Right lobe of liver (tissue), 6 donors: ENCODE measurements at places on chromosomes 11 and 22. TPM values are rescaled to one million over a fixed set of nuclear protein-coding genes. Genes with fewer than 3 reads are reported as not detected.

FADS1 gene
- 37.7 TPM for total RNA-seq

- no peaks in the 10 kb centered on the region for H3K27me3 ChIP-seq
- H3K4me1 ChIP-seq, result no peaks in the 10 kb centered on the region
- DNase-seq, result no peak
- no peaks in the 10 kb centered on the region for H3K36me3 ChIP-seq
- no peak overlapping the region for H3K4me3 ChIP-seq
- H3K27ac ChIP-seq, result no peak overlapping the region
Observed at GRCh38 chr22:44442851-44443595, 55.0 kb downstream of the RTL6 start.

- H3K27me3 ChIP-seq, result no peaks in the 10 kb centered on the region
- no peak overlapping the region for H3K27ac ChIP-seq
- H3K36me3 ChIP-seq, result no peaks in the 10 kb centered on the region
- DNase-seq, result no peak
Observed at GRCh38 chr11:9201372-9202162, 63.6 kb downstream of the DENND5A start.

DNA sequence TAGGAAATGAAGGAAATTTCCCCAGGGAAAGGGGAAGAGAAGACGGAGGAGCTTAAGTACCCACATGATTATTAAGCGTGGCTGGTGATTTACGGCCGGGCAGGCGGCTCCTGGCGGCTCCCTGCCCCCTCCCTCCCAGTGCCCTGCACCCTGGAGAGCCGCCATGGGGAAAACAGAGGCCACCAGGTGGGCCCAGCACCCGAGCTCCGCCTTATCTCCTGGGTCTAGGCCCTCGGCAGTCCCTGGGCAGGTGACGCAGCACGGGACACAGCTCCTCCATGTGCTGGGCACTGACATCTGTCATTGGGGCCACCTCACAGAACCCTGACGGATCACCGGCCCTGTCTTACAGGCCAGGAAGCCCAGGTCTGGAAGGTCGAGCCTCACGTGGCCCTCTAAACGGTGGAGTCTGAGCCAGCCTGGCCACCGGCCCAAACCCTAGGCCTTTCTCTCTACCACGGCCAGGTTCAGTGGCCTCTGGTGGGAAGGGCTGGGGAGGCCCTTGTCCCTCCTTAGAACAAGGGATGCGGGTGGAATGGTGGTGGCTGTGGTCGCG, 60.2 kb upstream of the PPARA start:
- H3K4me1 ChIP-seq, result peaks cover 53% of the 10 kb centered on the region
- no peak overlapping the region for H3K4me3 ChIP-seq
- DNase-seq, result peak; percentile 70
- H3K27ac ChIP-seq, result peak overlapping the region; percentile 81

MMP8 gene
- 0.27 TPM for total RNA-seq

DNA sequence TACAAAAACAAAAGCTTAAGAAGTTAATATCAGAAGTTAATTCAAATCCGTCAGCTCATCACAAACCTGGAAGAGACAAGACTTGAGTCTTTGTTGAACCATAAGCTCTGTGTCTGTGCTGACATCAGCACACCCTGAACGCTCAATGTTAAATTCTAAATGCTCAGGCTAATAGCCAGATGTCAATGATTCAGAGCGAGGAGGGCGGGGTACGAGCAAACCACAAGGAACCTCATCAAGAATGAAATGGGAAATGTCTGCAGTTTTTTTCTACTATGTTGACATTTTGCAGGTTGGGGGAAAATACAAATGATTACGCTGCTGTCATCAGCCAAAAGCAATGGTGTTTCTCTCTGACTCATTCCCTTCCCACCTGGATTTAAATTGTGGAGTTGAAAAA, 1057.2 kb downstream of the NTM start:
- no peaks in the 10 kb centered on the region for H3K4me1 ChIP-seq
- H3K27me3 ChIP-seq, result no peaks in the 10 kb centered on the region
- H3K36me3 ChIP-seq, result no peaks in the 10 kb centered on the region
- no peak overlapping the region for H3K27ac ChIP-seq
- no peak for DNase-seq
- no peak overlapping the region for H3K4me3 ChIP-seq

C11orf16 gene
- not detected for total RNA-seq

DNA sequence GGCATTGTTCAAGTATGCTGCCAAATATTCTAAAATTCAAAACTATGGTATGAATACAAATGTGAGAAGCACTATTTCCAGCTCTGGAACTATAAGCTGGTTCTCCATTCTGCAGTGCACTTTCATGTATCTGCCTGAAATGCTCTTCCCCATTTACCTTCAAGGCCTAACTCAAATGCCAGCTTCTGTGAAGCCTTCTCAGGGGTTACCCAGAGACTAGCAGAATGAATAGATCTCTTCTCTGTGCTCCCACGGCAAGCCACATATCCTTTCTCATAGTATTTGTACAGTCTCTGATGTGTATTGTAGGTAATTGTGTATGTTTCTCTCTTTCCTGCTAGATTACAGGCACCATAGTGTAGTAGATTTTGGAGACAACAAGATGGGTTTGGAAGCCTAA, 4.1 kb downstream of the HOATZ start:
- H3K27me3 ChIP-seq, result peaks cover 8% of the 10 kb centered on the region
- no peaks in the 10 kb centered on the region for H3K4me1 ChIP-seq
- H3K4me3 ChIP-seq, result no peak overlapping the region
- H3K36me3 ChIP-seq, result no peaks in the 10 kb centered on the region
- no peak for DNase-seq

- no peak overlapping the region for H3K4me3 ChIP-seq
- H3K4me1 ChIP-seq, result peaks cover 29% of the 10 kb centered on the region
- H3K27ac ChIP-seq, result peak overlapping the region; percentile 18
- no peaks in the 10 kb centered on the region for H3K36me3 ChIP-seq
- no peaks in the 10 kb centered on the region for H3K27me3 ChIP-seq
Observed at GRCh38 chr22:39290724-39291161, 28.7 kb downstream of the RPL3 start.

GAB4 gene
- total RNA-seq, result not detected

- no peaks in the 10 kb centered on the region for H3K36me3 ChIP-seq
- no peaks in the 10 kb centered on the region for H3K4me1 ChIP-seq
- H3K4me3 ChIP-seq, result no peak overlapping the region
- no peaks in the 10 kb centered on the region for H3K27me3 ChIP-seq
- DNase-seq, result no peak
- peak overlapping the region; percentile 17 for H3K27ac ChIP-seq
Observed at GRCh38 chr11:13260201-13260962, 17.2 kb upstream of the BMAL1 start.

- no peaks in the 10 kb centered on the region for H3K36me3 ChIP-seq
- H3K4me3 ChIP-seq, result no peak overlapping the region
- no peaks in the 10 kb centered on the region for H3K27me3 ChIP-seq
- no peaks in the 10 kb centered on the region for H3K4me1 ChIP-seq
- no peak overlapping the region for H3K27ac ChIP-seq
Observed at GRCh38 chr11:117319214-117319840, 3.3 kb upstream of the BACE1 start.

OMP gene
- 1.9 TPM for total RNA-seq

DNA sequence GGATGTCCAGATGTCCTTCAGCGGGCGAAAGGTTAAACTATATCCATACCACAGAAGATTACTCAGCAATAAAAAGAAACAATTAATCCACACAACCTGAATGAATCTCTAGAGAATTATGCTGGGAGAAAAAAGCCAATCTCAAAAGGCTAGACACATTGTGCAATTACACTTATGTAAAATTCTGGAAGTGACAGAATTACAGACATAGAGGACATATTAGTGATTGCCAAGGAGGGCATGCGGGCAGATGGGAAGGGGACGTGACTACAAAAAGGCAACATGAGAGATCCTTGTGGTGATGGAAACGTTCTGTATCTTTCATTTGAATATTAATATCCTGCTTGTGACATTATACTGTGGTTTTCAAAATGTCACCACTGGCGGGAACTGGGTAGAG, 103.5 kb upstream of the BMAL1 start:
- no peak overlapping the region for H3K4me3 ChIP-seq
- DNase-seq, result no peak
- H3K27me3 ChIP-seq, result no peaks in the 10 kb centered on the region
- no peaks in the 10 kb centered on the region for H3K36me3 ChIP-seq
- H3K27ac ChIP-seq, result no peak overlapping the region
- no peaks in the 10 kb centered on the region for H3K4me1 ChIP-seq

- no peaks in the 10 kb centered on the region for H3K27me3 ChIP-seq
- no peak for DNase-seq
- no peak overlapping the region for H3K27ac ChIP-seq
- H3K4me1 ChIP-seq, result no peaks in the 10 kb centered on the region
Observed at GRCh38 chr11:64178203-64178602, 7.8 kb upstream of the STIP1 start.

AQP11 gene
- total RNA-seq, result 11.9 TPM

GRCh38 chr22:49564666-49565515, 262.8 kb downstream of the BRD1 start:
- no peak overlapping the region for H3K27ac ChIP-seq
- no peak overlapping the region for H3K4me3 ChIP-seq
- no peaks in the 10 kb centered on the region for H3K27me3 ChIP-seq
- peak; percentile 38 for DNase-seq

DNA sequence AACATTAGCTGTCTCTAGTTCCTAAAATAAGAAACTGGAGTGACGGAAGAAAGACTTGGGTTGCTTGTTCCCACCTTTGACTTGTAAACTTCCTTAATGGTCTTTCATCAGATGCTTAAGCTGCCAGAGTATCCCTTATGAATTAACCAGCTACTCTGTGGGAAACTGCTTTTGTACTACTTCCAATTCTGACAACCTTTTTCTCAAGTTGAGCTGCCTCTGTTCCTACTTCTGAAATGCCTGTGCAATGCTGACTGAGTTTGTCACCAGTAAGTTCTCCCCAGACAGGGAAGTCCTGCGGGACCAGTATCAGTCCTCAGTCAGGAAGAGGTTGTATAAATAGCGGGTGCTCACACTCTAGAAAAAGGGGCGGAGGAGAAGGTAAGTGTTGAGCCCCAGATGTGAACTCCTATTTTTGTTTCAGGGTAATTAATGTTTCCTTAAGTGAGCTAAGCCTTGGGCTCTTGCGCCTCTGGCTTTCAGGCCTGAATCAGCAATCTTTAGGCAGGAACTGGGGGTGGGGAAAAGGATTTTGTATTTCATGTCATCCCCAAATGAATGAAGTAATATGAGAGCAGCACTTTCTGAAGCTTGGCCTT, 67.2 kb downstream of the CECR2 start:
- no peak for DNase-seq
- no peaks in the 10 kb centered on the region for H3K36me3 ChIP-seq
- H3K27me3 ChIP-seq, result no peaks in the 10 kb centered on the region
- H3K4me3 ChIP-seq, result no peak overlapping the region
- no peak overlapping the region for H3K27ac ChIP-seq

- DNase-seq, result no peak
- H3K27ac ChIP-seq, result no peak overlapping the region
- H3K4me3 ChIP-seq, result no peak overlapping the region
- H3K27me3 ChIP-seq, result no peaks in the 10 kb centered on the region
- H3K4me1 ChIP-seq, result no peaks in the 10 kb centered on the region
- no peaks in the 10 kb centered on the region for H3K36me3 ChIP-seq
Observed at GRCh38 chr11:20631519-20632168, 32.2 kb downstream of the SLC6A5 start.

DNA sequence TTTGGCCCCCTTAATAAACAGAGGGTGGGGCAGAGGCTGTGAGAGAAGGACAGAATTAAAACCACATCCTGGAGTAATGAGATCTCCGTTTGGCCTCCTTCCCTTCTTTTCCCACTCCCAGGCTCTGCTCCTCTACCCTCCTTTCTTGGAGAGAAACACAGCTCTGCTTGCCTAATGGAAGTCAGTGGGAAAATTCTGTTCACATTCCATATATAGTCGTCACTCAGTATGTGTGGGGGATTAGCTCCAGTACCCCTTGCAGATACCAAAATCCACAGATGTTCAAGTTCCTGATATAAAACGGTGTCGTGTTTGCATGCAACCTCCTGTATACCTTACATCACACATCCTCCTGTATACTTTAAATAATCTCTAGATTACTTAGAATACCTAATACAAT, 37.6 kb upstream of the THY1 start:
- H3K36me3 ChIP-seq, result no peaks in the 10 kb centered on the region
- DNase-seq, result no peak
- no peaks in the 10 kb centered on the region for H3K27me3 ChIP-seq

NAV2 gene
- 26.0 TPM for total RNA-seq

BTBD18 gene
- not detected for total RNA-seq

GRCh38 chr22:43013355-43014315, 1.3 kb downstream of the PACSIN2 start:
- H3K4me3 ChIP-seq, result peak overlapping the region; percentile 18
- no peak for DNase-seq
- H3K4me1 ChIP-seq, result peaks cover 6% of the 10 kb centered on the region
- no peaks in the 10 kb centered on the region for H3K36me3 ChIP-seq
- H3K27me3 ChIP-seq, result no peaks in the 10 kb centered on the region

- H3K4me1 ChIP-seq, result no peaks in the 10 kb centered on the region
- no peaks in the 10 kb centered on the region for H3K36me3 ChIP-seq
- H3K27me3 ChIP-seq, result no peaks in the 10 kb centered on the region
- no peak for DNase-seq
Observed at GRCh38 chr11:38332046-38332445, 1734.0 kb upstream of the RAG2 start.

APOA4 gene
- 1,288 TPM for total RNA-seq

DNA sequence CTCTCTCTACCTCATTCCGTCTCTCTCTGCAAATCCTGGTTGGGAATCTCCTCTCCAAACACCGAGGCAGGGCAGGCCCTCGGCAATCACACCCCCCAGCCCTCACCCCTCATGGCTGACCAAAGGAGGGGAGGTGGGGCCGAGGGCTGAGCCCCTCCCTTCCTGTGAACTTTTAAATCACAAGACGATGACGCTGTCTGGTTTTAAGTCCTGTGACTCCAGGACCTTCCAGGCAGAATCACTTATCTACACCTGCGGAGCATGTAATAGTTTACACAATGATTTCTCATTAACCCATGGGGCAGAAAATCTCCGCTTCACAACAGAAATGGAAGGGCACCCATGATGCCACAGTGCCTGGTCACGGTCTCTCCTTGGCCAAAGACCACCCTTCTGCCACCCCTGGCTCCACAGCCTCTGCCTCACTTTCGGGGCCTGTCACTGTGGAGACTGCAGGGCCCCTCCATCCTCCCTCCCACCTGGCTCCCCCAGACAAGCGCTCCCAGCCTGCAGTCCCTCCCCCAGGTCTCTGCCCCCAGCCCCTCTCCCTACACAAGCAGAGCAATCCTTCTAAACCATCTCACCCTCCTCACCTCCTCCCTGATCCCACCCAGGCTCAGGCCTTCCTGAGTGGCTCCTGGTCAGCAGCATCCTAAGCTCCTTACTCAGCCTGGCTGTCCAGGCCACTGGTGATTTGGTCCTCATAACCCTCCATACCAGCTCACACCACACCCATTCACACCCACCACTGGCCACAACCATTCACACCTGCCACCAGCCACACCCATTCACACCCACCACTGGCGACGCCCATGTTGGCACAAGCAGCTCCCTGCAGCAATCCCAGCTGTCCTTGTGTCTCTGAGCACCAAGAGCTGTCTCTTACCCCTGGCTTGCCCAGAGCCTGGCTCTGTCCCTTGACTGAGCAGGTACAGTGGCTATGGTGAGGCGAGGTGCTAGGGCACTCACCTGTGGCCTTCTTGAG, 30.7 kb upstream of the ARFGAP3 start:
- H3K36me3 ChIP-seq, result peaks cover 10% of the 10 kb centered on the region
- DNase-seq, result no peak
- no peak overlapping the region for H3K4me3 ChIP-seq
- peaks cover 29% of the 10 kb centered on the region for H3K4me1 ChIP-seq
- H3K27ac ChIP-seq, result peak overlapping the region; percentile 77
